ENCODE measurements at places on chromosomes 3 and 15.

DNA sequence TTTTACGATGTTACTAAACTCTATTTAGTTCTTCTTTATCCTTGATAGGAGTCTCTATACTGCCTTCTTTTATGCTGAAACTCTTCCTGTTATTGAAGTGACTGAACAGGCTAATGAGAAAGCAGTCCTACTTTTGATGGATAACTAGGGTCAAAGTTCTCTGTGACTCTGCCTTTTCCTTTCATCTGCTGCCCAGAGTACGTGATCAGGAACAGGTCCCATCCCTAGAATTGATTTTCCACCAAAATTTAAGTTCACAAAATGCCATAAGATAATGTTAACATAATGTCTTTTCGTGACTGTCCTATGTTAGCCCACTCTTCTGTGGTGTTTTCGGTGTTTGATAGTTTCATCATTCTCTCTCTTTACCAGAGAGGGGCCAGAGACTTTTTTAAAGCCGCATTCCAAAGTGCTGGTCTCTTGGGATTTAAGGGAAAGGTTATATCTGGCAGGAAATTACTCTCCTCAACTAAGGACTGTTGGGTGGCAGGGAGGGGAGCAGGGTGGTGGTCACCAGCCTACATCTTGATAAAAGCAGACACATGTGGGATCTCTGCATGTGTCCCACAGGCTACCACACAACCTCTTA lies 50.3 kb upstream of the PLXND1 start:
- DNase-seq = peak; percentile 58

DNA sequence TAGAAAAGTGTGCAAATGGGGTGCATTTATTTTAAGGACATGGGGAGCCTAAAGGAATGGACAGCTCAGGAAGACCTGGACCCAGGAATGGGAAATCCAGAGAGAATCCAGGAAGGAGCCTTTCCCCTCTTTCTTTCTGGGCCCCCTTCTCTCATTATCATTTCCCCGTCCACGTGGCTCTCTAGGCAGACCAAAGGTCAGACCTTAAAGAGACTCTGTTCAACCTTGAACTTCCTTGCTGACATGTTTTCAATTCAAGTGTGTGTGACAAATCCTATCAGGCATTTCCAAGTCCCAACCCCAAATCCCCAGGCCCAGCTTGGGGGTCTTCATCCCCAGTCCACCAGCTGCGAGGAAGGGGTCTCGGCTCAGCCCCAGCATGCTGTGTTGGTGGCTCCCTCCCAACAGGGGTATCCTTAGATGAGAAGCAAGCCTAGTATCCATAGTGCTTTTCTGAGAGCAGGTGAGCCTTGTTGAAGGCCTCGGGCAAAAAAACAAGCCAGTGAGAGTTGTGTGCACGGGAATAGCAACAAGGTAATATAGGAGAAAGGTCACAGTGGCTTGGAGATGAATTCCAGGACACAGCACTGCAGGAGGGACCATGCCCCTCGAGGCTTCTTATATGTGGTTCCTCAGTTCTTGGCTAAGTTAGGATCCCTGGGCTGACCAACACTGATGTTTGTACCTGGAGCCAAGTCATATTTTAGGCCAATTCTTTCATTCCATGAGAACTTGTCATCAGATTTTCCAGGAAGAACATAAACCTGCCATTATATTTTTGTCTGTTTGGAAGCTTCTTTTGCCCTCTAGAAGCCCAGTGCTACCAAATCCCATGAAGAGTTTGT lies 130.0 kb downstream of the ASB7 start:
- DNase-seq = no peak

DNA sequence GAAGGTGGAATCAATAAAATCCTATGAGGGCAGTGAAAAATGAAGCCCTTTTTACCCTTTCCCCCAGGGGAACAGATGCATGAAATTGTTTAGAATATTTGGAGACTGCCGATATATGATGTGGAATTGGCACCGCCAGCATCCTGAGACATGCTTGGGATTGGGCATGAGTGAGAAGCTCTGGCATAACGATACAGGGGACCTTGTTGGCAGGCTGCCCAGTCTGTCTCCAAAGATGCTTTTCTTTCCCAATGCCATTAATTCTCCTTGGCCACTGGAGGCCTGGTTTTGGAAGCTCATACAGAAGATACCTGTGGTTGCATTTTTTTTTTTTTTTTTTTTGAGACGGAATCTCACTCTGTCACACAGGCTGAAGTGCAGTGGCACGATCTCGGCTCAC lies 800.6 kb upstream of the LMCD1 start:
- DNase-seq = no peak

DNA sequence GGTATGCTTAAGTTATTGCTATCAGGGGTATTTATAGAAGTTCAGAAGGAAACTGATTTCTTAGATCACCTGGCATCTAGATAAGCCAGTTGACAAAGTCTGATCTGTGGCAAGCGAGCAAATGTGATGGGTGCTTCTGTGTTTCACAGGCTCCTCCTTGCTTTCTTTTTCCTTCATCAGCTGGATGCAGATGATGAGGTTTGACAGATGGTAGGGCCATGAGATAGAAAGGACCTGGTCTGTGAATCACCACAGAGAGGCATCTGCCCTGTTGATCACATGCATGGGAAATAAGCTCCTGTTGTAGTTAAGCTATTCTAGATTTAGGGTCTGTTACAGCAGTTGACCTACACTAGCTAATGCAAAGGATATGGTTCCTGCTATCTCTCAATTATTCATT lies 372.0 kb downstream of the NEK10 start:
- no peak for DNase-seq

GRCh38 chr15:67521783-67522568 lies 1.0 kb downstream of the C15orf61 start:
- DNase-seq = no peak

GRCh38 chr3:179330438-179330837 lies 7.6 kb downstream of the ZNF639 start:
- DNase-seq = no peak

DNA sequence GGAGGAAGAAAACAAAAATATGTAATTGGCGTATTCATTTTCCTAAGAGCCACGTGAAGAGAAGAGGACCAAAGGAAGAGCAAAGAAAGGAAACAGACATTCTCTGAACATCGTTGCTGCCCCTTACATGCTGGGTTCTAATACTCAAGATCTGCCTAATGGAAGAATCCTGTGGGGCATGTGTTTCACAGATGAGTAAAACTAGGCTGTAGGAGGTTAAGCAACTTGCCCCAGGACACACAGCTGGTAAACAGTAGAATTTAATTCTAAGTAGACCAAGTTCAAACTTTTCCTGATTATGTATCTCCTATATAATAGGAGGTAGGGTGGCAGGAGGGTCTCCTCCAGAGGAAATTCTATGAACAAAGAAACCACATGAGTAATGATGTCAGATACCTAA lies 106.1 kb upstream of the TNFAIP8L3 start:
- DNase-seq = no peak

DNA sequence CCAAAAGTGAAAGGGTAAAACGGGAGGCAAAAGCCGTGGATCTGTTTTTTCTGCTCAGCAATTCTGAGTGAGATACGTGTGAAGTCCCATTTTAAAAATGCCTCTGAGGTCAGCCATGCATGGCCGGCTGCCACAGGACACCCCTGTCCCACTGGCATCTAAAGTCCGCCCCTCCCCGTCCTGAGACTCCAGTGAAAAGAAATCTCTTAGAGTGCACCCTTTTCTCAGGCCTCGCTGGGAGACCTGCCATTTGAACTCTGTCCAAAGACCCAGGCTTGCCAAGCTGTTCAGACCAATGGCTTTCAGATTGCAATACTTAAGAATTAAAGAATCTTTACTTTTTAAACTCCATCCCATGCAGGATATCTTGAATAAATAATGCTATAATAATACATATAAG lies 61.0 kb upstream of the SLC24A5 start:
- DNase-seq = no peak

DNA sequence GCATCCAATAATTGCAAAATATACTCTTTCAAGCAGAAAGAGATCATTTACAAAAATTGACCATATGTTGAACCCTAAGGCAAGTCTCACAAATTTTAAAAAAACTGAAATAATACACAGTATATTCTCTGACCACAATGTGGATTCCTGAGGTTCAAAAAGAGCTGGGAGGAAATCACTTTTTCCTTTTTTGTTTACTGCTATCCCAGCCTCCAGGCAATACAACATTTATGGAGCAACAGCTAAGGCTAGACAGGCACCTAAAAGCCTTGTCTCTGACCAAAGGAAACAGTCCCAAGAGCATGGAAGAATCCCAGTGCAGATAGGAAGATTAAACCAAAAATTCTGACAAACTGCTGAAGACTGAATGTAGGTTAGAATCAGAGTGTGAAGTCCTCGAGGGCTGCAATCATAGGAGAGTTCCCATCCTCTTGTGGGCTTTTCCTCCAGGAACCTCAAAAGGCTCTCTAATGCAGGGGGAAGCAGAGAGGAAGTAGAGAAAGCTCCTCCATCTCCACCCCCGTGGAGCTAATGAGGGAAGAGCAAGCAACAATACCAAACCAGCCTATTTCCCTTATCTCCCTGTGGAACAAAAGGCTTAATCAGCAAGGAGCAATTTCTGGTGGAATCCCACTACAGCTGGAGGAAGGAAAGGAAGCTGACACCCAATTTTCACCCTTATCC lies 57.0 kb downstream of the TMCC1 start:
- DNase-seq = peak; percentile 98

DNA sequence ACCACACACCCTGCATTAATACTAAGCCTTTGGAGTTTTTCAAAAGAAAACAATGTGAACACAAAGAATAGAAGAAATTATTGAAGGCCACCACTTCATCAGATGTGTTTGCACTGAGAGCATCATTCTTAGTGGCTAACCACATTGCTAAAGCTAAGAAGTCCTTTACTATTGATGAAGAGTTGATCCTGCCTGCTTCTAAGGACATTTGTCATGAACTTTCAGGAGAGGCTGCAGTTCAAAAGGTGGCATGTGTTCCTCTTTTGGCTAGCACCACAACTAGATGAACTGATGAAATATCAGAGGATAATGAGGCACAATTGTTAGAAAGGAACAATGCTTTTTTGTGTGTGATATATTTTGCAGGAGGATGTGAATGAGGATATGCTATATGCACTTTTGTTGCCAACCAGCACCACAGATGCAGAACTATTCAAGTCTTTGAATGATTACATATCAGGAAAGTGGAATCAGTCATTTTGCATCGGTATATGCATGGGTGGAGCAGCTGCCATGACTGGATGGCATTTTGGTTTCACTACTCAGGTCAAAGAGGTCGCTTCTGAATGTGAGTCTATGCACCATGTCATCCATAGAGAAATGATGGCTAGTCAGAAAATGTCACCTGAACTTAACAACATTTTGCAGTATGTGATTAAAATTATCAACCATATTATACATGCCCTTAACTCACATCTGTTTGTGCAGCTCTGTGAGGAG lies 2.5 kb upstream of the EID1 start:
- no peak for DNase-seq

DNA sequence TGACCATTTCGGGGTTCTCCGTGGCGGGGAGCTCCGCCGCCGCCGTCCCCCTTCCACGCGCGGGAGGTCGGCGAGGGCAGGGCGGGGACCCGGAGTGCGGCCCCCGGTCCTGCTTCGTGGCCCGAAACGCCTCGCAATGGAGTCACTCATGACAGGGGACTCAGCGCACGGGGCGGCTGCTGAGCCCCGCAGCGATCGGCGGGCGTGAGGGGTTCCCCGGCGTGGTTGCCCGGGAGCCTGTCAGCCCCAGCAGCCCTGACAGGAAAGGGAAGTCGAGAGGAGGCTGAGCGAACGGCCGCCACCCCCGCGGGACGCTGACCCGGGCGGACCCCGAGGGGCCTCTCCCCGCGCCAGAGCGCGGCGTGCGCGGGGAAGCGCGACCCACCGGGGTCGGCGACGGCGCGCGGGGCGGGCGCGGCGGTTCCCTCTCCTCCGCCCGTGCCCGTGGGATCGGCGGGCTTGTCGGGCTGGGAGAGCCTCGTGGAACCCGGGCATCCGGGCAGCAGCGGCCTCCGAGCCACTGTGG lies 564 bp upstream of the PIGZ start:
- DNase-seq = no peak

- peak; percentile 41 for DNase-seq
Measured at GRCh38 chr15:98776607-98777281, 128.4 kb downstream of the IGF1R start.

DNA sequence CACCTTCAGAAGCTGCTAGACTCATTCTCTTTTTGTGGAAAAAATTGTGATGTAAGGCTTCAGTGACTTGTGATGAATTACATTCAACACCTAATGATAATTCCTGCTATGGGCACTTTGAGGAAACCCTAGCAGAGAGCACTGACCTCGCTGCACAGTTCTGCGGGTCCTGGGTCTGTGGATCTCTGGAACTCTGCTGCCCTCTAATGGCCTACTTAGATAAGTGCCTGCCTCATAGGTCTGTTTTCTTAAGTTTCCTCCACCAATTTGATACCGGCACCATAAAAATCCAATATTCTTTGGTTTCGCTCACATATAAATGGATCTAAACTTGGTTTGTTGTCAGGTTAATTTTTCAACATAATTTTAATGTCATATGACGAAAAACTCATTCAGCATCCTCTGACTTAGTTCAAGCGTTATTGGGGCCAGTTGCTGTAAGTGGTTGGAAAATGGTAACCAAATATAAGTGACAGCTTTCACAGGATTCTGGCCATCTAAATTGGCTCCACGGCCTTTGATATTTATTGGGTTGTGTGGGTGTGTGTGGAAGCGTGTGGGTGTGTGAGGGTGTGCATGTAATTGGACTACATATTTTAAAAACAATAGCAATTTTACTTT lies 10.4 kb downstream of the SLITRK3 start:
- DNase-seq = peak; percentile 75

DNA sequence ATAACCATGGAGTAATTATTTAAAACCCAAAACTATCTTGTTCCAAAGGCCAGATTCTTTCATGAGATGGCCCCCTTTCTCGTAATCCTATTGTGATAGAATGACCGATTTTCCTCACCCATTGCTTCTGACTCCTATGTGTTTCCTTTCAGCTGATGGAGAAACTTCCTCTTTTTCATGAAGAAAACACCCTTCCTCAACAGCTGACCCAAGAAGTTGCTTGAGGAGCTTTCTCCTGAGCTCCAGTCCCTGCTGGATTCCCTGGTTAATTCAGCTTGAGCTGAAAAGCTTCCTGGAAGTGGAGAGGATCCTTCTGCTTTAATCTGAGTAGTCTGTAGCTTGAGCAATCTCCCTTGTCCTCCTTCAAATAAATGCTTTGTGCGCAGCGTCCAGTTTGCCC lies 75.0 kb downstream of the BFSP2 start:
- DNase-seq = no peak

DNA sequence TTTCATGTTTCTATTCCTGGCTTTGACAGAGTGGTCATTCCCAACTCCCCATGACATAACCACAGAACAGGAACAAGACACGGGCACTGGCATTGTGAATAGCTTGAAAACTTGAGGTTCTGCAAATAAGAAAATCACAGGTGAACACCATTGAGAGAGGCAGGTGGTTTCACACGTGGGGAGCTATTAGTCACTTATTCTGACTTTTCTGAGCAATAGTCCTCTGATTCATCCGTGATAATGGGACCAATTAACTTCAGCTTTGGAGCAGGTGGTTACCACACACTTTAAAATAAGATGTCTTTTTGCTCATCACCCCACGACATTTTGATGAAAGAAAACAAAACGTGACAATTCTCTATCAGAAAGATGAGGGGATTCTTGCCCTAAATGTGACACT lies 224.7 kb downstream of the KLF13 start:
- DNase-seq = no peak
